Progenitor cell of endocrine pancreas (in vitro differentiated cells): ENCODE measurements at places on chromosomes 1 and 21. TPM values are rescaled to one million over a fixed set of nuclear protein-coding genes. Genes with fewer than 3 reads are reported as not detected.
A peak's percentile ranks its signal among the peaks of the same experiment; 100 is the strongest.

DNA sequence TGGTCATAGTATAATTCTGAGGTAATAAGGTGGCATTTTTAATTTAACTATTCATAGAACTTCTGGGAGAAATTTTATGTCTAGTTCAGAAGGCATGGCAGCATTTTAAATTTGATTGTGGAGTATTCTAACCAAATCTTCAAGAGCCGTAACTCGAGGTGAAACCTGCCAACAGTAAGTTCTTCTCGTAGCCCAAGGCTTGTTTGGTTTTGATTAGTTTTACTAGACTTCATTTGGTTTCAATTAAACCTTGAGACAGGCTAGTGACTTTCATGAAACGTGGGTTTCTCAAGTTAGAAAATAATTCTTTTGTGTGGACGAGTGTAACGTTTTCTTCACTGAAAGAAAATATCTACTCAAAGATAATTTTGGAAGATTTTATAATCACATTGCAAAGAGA, 395.5 kb downstream of the USP25 start:
- peaks cover 4% of the 10 kb centered on the region for H3K36me3 ChIP-seq
- no peak for DNase-seq
- H3K4me1 ChIP-seq, result no peaks in the 10 kb centered on the region

GRCh38 chr1:109631513-109632505, 12.2 kb downstream of the AMPD2 start:
- H3K36me3 ChIP-seq, result peaks cover 8% of the 10 kb centered on the region
- H3K27me3 ChIP-seq, result no peaks in the 10 kb centered on the region
- H3K4me1 ChIP-seq, result peaks cover 3% of the 10 kb centered on the region

DNA sequence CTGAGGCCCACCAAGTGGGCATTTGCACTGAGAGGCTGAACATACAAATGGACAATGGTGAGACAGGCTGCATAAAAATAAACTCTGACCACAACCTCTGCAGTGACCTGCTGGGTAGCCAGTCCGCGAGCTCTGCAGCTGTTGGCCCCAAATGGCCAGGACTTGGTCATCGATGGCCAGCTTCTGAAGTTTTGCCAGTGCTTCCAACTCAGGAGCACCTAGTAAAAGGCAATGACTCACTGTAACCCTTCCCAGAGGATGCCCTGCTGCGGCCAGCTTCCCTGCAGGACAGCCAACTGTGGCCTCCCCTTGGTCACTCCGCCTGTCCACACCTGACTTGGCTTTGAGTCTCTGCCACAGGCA, 185.4 kb downstream of the DYRK1A start:
- H3K4me3 ChIP-seq, result no peak overlapping the region
- peaks cover 32% of the 10 kb centered on the region for H3K4me1 ChIP-seq
- no peak for DNase-seq
- no peaks in the 10 kb centered on the region for H3K36me3 ChIP-seq

DNA sequence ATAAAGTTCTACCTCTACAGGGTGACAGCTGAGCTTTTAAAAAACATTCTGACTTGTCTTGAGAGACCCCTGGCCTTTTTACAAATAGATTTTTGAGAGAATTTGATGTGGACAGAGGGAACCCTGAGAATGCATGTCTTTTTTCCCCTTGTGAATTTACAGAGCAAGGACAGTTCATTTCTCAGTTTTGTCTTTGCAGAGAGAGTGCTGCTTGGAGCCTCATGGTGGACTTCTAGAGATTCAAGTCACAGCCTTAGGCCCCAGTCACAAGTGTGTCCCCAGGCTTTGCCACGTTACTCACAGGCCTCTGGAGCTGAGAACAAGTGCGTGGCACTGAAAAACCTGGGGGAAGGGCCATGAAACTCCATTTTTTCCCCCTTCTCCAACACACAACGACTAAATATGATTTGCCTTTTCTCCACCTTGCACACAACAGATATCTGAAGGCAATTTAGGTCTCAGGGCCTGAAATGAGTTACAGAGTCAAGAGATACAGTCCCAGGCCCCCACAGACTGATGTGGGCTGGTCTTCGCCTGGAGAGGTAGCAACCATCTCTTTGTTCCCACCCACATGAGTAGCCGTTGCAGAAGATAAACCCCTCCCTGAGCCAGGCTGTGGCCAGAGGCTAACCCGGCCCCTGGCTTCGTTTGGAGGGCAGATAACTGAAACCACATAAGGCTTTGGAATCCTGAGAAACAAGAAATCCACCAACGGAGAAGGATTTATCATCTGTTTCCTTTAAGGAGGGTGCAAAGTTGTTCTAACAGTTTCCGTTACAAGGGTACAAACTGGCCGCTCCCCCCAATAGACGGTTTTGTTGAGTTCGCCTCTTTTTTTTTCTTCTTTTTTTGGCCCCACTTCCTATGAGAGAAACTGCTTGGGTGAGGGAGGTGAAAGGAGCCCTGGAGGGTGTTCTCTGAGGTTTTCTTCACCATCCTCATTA, 1.0 kb upstream of the PIGV start:
- peak overlapping the region; percentile 99 for H3K27ac ChIP-seq
- no peak for DNase-seq
- peaks cover 55% of the 10 kb centered on the region for H3K4me1 ChIP-seq

- no peaks in the 10 kb centered on the region for H3K27me3 ChIP-seq
- DNase-seq, result no peak
- H3K27ac ChIP-seq, result peak overlapping the region; percentile 41
- H3K4me1 ChIP-seq, result peaks cover 20% of the 10 kb centered on the region
- no peak overlapping the region for H3K4me3 ChIP-seq
- no peaks in the 10 kb centered on the region for H3K36me3 ChIP-seq
Measured at GRCh38 chr1:224874775-224875174, 54.7 kb upstream of the DNAH14 start.

- DNase-seq, result no peak
- no peak overlapping the region for H3K27ac ChIP-seq
- no peaks in the 10 kb centered on the region for H3K36me3 ChIP-seq
- H3K4me3 ChIP-seq, result no peak overlapping the region
- peaks cover 39% of the 10 kb centered on the region for H3K27me3 ChIP-seq
Measured at GRCh38 chr1:110490791-110491451, 28.1 kb downstream of the KCNA10 start.

DNA sequence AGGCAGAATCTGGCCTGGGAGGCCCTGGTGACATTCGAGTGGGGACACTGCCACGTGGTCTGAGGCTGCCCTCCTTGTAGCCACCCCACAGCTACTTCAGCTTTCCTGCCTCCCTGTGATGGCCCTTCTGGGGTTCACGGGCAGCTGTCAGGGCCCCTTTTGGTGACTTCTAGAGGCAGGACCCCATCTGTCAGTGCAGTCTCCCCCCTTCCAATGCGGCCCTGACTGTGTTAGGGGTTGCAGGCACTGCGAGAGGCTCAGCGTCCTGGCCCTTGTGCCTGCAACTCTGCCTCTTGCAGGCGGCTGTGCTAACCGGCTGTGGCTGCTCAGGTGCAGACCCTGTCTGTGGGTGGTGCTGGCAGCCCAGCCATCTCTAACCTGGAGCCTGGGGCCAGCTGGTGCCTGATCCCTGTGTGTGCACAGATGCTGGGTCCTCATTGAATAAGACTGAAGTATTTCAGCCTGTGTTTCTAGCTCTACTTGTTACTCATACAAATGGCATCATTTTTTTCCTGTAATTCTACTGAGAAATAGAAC, 62.2 kb downstream of the S100B start:
- H3K27me3 ChIP-seq, result no peaks in the 10 kb centered on the region
- no peak for DNase-seq
- no peak overlapping the region for H3K4me3 ChIP-seq

DNA sequence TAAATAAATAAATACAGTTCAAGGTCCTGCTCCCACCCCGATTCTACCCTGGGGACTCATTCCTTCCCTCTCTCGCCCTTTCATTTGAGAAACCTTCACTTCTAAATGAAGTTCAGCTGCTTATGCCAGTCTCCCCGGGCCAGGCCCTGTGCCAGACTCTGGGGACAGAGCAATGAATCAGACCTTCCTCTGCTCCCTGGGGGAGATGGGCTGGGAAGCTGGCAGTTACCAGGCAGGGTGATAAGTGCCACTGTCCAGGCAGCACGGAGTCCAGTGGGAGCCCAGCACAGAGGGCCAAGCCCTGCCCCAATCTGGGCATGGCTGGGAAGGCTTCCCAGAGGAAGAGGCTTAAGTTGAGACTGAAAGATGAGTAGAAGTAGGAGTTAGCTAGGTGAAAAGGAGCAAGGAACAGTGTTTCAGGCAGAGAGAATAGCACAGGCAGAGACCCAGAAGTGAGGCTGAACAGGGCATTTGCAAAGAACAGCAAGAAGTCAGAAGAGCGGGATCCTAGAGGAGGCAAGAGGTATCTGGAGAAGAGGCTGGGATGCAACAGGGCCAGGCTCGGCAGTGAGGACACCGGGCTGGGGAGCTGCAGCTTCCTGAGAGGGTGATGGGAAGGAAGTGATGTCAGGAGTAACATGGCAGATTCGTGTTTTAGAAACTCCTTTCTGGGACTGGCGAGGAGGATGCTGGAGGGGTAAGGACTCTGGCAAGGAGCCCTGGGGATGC, 13.5 kb downstream of the KCNQ4 start:
- H3K36me3 ChIP-seq, result no peaks in the 10 kb centered on the region
- no peak overlapping the region for H3K4me3 ChIP-seq
- H3K27ac ChIP-seq, result no peak overlapping the region
- DNase-seq, result no peak

DNA sequence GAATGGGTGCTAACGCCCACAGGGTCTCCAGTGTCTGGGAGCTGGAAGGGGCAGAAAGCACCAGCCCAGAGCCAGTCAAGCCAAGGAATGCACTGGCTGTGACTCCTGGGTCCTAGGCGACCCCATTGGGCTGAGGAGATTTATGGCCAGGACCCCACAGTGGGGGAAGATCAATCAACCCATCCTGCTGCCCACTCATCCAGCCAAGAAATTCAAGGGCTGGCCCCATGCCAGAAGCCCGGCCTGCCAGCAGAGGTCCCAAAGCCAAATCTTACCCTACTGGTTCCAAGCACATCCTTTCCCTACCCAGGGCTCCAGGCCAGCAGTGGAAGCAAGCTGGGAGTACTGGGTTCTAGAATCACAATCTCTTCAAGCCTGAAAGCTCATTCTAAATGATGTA, 6.8 kb upstream of the PDZK1IP1 start:
- peaks cover 8% of the 10 kb centered on the region for H3K4me1 ChIP-seq
- no peak overlapping the region for H3K4me3 ChIP-seq
- DNase-seq, result no peak
- no peaks in the 10 kb centered on the region for H3K36me3 ChIP-seq
- H3K27me3 ChIP-seq, result peaks cover 35% of the 10 kb centered on the region

- H3K27me3 ChIP-seq, result no peaks in the 10 kb centered on the region
- H3K36me3 ChIP-seq, result no peaks in the 10 kb centered on the region
- no peak overlapping the region for H3K27ac ChIP-seq
- peaks cover 8% of the 10 kb centered on the region for H3K4me1 ChIP-seq
- H3K4me3 ChIP-seq, result no peak overlapping the region
Measured at GRCh38 chr21:15514073-15514946, 215.5 kb upstream of the USP25 start.

- DNase-seq, result no peak
- H3K4me1 ChIP-seq, result no peaks in the 10 kb centered on the region
- no peak overlapping the region for H3K4me3 ChIP-seq
- no peaks in the 10 kb centered on the region for H3K27me3 ChIP-seq
- no peaks in the 10 kb centered on the region for H3K36me3 ChIP-seq
Measured at GRCh38 chr1:67495327-67495726, 65.1 kb upstream of the SERBP1 start.

FCRL6 gene
- total RNA-seq, result not detected in 2 replicates

GPR37L1 gene
- 0.04 TPM in 1 of 2 replicates, not detected in the other for total RNA-seq
